ENCODE measurements at places on chromosomes 6 and 20.
A peak's percentile ranks its signal among the peaks of the same experiment; 100 is the strongest.

DNA sequence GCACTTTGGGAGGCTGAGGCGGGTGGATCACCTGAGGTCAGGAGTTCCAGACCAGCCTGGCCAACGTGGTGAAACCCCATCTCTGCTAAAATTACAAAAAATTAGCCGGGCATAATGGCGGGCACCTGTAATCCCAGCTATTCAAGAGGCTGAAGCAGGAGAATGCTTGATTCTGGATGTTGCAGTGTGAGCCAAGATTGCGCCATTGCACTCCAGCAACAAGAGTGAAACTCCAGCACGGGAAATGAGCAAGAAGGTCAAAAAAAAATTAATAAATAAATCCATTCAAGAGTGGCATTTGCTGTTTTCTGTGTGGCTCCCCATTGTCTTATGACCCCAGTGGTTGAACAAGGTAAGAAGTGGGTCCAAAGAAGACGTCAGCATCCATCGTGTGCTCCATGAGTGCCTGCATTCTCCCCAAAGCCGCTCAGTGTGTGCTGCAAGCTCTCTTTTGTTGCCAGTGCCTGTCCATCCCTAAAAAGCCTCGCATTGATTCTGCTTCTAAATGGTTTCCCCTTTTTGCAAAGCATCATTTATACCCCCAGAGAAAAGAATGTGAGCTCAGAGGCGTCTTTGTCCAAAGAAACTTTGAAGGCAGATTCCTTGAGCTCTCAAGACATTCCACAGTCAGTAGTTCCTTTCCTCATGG lies 38.8 kb upstream of the MAP3K4 start:
- peak overlapping the region; percentile 82 for H3K27ac ChIP-seq
- peaks cover 18% of the 10 kb centered on the region for H3K4me1 ChIP-seq
- H3K4me3 ChIP-seq: no peak overlapping the region
- peak; percentile 75 for DNase-seq

DNA sequence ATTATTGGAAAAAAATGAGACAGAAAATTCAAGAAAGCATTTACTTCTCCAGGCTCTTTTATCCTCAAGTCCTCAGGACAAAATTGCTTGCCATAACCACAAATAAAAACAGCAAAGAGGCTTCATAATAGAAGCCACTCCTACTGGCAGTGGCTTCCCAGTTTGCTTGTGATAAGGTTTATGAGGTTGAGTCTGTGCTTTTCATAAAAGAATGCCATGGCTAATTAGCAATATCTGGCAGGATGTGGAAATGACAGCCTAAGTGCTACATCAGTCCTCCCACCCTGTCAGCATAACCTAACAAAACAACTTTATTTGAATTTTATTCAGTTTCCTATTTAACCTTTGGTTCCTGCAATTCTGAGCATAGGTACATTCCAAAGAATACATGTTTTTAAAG lies 80.9 kb upstream of the HTR1E start:
- H3K4me1 ChIP-seq: no peaks in the 10 kb centered on the region
- no peaks in the 10 kb centered on the region for H3K36me3 ChIP-seq
- no peak overlapping the region for H3K27ac ChIP-seq
- no peaks in the 10 kb centered on the region for H3K27me3 ChIP-seq
- no peak overlapping the region for H3K4me3 ChIP-seq
- no peak for DNase-seq

DNA sequence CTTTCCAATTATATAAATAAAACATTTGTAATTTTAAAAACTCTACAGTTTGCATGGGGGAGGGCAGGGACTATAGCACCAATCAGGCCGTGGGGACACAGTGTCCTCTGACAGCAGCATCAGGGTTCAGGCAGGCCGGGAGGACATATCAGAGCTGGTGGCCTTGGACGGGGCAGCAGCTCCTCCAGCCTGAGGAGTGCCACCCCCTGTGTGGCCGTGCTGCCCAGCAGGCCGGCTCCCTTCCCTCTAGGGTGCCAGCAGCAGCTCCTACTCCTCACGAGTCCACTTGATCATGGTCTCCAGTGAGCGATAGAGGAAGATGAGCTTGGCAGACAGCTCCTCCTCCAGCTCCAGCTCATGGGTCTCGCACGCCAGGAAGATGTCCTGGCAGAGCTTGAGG lies 144.0 kb upstream of the PHACTR3 start:
- H3K36me3 ChIP-seq: no peaks in the 10 kb centered on the region
- peak overlapping the region; percentile 34 for H3K4me3 ChIP-seq
- H3K27me3 ChIP-seq: no peaks in the 10 kb centered on the region
- H3K27ac ChIP-seq: no peak overlapping the region
- no peak for DNase-seq

DNA sequence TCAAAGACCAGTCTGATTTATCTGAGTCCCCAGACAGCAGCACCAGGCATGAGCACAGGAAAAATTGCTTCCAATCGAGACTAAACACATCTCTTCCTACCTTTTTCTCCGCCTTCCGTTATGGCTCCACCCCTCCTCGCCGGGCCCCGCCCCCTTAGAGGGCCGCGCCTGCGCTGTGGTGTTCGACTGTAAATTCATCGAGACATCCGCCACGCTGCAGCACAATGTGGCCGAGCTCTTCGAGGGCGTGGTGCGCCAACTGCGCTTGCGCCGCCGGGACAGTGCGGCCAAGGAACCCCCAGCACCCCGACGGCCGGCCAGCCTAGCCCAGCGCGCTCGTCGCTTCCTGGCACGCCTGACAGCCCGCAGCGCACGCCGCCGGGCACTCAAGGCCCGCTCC lies 8.9 kb downstream of the REM1 start:
- DNase-seq: no peak
- H3K27me3 ChIP-seq: no peaks in the 10 kb centered on the region
- no peak overlapping the region for H3K27ac ChIP-seq
- H3K36me3 ChIP-seq: no peaks in the 10 kb centered on the region
- H3K4me3 ChIP-seq: no peak overlapping the region
- no peaks in the 10 kb centered on the region for H3K4me1 ChIP-seq

- DNase-seq: no peak
- H3K4me1 ChIP-seq: peaks cover 5% of the 10 kb centered on the region
- no peaks in the 10 kb centered on the region for H3K36me3 ChIP-seq
- no peak overlapping the region for H3K27ac ChIP-seq
- H3K27me3 ChIP-seq: no peaks in the 10 kb centered on the region
Measured at GRCh38 chr6:41049521-41049920, 3.5 kb upstream of the APOBEC2 start.

- no peak overlapping the region for H3K4me3 ChIP-seq
- peak; percentile 38 for DNase-seq
- H3K27me3 ChIP-seq: peaks cover 81% of the 10 kb centered on the region
- H3K27ac ChIP-seq: no peak overlapping the region
Measured at GRCh38 chr20:46894971-46895905, 595 bp downstream of the EYA2 start.

DNA sequence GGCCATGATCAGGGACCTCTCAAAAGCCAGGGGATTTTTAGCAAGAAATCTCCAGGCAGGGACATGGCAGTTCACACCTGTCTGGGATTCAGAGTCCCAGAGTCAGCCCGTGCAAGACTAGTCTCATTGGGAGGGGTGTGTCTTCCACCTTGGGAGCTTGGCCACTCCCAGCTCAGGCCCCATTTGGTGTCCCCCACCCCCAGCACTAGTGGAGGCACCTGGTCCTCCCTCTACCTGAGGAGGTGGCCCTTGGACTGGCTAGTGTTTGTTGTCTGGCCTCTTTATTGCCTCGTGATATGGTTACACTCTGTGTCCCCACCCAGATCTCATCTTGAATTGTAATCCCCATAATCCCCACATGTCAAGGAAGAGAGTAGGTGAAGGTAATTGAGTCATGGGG lies 140.8 kb upstream of the PHACTR3 start:
- no peaks in the 10 kb centered on the region for H3K27me3 ChIP-seq
- H3K27ac ChIP-seq: no peak overlapping the region
- H3K4me3 ChIP-seq: no peak overlapping the region
- H3K4me1 ChIP-seq: no peaks in the 10 kb centered on the region
- DNase-seq: no peak
- no peaks in the 10 kb centered on the region for H3K36me3 ChIP-seq

- H3K36me3 ChIP-seq: peaks cover 5% of the 10 kb centered on the region
- no peaks in the 10 kb centered on the region for H3K27me3 ChIP-seq
- H3K27ac ChIP-seq: no peak overlapping the region
Measured at GRCh38 chr6:3390698-3391097, 66.2 kb downstream of the SLC22A23 start.

DNA sequence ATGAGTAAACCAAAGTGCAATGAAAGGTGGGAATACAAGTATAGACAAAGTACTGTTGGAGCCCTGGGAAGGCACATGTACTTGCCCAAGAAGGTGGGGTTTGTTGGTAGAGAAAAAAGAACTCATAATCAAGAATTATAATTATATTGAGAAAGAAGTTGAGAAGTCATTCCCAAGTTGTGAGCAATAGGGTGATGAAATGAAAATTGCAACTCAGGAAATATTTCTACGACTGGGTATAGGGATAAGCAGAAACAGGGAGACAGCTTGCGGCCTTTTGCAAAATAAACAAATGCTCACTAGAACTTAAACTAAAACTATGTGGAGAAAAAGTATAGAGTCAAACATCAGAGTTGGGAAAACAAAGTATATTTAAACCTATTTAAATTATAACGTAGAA lies 250.7 kb upstream of the FAM83B start:
- no peaks in the 10 kb centered on the region for H3K36me3 ChIP-seq
- H3K27me3 ChIP-seq: no peaks in the 10 kb centered on the region
- H3K4me3 ChIP-seq: no peak overlapping the region
- no peak for DNase-seq

GRCh38 chr20:10105046-10105445 lies 70.3 kb downstream of the ANKEF1 start:
- no peak overlapping the region for H3K4me3 ChIP-seq
- H3K27me3 ChIP-seq: no peaks in the 10 kb centered on the region
- H3K27ac ChIP-seq: no peak overlapping the region
- no peaks in the 10 kb centered on the region for H3K4me1 ChIP-seq
- no peaks in the 10 kb centered on the region for H3K36me3 ChIP-seq

GRCh38 chr6:19842030-19842615 lies 5.0 kb downstream of the ID4 start:
- H3K27me3 ChIP-seq: no peaks in the 10 kb centered on the region
- no peak overlapping the region for H3K4me3 ChIP-seq
- H3K4me1 ChIP-seq: peaks cover 27% of the 10 kb centered on the region
- no peak overlapping the region for H3K27ac ChIP-seq

GRCh38 chr6:36217188-36217587 lies 20.6 kb downstream of the BRPF3 start:
- no peaks in the 10 kb centered on the region for H3K27me3 ChIP-seq
- no peaks in the 10 kb centered on the region for H3K4me1 ChIP-seq
- H3K36me3 ChIP-seq: peaks cover 97% of the 10 kb centered on the region

- no peak for DNase-seq
- no peaks in the 10 kb centered on the region for H3K4me1 ChIP-seq
- no peak overlapping the region for H3K27ac ChIP-seq
- H3K27me3 ChIP-seq: no peaks in the 10 kb centered on the region
Measured at GRCh38 chr6:143191361-143191760, 130.7 kb downstream of the AIG1 start.

DNA sequence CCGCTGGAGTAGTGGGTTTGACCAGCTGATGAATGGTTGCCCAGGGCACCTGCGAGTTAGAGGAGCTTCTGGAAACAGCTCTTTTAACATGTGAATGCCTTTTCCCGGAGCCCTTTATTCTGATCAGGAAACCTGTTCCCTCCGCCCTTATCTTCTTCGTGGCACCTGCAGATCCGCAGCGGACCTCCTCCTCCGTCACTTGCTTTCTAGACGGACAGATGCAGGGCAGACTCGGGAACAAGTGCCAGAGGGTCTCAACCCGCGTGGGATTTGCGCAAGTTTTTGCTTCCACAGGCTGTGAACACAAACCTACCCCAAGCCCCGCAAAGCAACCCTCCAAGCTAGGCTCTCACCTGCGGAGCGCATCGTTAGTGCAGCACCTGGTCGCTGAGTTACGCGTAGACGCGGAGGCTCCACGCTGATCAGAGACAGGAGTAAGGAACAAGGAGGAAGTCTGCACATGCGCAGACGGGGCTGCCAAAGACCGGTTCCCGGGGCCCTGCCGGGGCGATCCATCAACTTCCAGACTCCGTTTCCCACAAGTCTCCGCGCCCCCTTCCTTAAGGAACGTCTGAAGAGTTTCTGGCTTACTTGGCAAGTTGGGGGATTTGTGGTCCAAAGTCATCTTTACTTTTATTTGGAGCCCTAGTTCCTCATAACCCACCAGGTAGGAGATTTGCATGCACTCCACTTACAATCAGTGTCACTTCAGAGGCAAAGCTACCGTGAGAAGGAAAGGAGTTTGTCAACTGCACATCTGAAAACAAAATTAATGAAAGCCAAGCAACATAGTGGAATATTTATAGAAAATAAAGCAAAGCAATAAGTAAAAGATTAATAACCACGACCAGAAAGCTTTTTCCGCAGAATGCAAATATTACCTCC lies 52.7 kb upstream of the ELMO2 start:
- H3K27me3 ChIP-seq: no peaks in the 10 kb centered on the region
- peak overlapping the region; percentile 82 for H3K4me3 ChIP-seq
- peak; percentile 54 for DNase-seq
- H3K27ac ChIP-seq: no peak overlapping the region
- no peaks in the 10 kb centered on the region for H3K4me1 ChIP-seq
- H3K36me3 ChIP-seq: no peaks in the 10 kb centered on the region

DNA sequence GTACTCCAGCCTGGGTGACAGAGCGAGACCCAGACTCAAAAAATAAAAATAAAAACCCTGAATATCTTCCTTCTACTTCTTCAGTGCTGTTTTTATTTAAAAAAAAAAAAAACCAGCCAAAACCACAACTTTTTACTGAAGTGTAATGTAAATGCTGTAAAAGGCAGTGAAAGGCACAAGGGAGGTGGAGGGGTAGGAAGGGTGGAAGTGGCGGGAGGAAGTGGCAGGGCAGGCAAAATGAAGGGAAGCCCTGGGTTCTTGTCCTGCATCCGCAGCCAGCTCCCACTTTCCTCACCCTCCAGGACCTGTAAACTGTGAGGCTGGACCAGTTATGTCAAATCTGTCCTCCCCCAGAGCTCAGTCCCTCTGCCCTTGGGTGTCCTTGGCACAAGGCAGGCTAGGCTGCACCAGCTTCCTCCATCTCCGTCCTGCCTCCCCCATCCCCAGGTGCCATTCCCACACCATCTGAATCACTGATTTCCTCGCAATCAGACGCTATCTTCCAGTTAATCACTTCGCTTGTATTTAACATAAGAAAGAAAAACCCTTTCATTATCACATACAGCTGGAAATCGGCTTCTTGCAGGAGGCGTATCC lies 13.7 kb upstream of the PANK2 start:
- no peak for DNase-seq
- H3K4me1 ChIP-seq: no peaks in the 10 kb centered on the region
- H3K4me3 ChIP-seq: no peak overlapping the region
- no peaks in the 10 kb centered on the region for H3K27me3 ChIP-seq

GRCh38 chr20:59873409-59873808 lies 60.0 kb downstream of the SYCP2 start:
- H3K4me3 ChIP-seq: no peak overlapping the region
- no peak overlapping the region for H3K27ac ChIP-seq
- H3K27me3 ChIP-seq: no peaks in the 10 kb centered on the region

- no peaks in the 10 kb centered on the region for H3K27me3 ChIP-seq
- no peaks in the 10 kb centered on the region for H3K36me3 ChIP-seq
- no peaks in the 10 kb centered on the region for H3K4me1 ChIP-seq
- H3K27ac ChIP-seq: no peak overlapping the region
- no peak for DNase-seq
Measured at GRCh38 chr6:68760485-68760884, 125.4 kb downstream of the ADGRB3 start.
